ENCODE measurements at places on chromosomes 1 and 21. TPM values are rescaled to one million over a fixed set of nuclear protein-coding genes. Genes with fewer than 3 reads are reported as not detected.

CLEC20A gene
- not detected for total RNA-seq

BSND gene
- total RNA-seq = not detected

DNA sequence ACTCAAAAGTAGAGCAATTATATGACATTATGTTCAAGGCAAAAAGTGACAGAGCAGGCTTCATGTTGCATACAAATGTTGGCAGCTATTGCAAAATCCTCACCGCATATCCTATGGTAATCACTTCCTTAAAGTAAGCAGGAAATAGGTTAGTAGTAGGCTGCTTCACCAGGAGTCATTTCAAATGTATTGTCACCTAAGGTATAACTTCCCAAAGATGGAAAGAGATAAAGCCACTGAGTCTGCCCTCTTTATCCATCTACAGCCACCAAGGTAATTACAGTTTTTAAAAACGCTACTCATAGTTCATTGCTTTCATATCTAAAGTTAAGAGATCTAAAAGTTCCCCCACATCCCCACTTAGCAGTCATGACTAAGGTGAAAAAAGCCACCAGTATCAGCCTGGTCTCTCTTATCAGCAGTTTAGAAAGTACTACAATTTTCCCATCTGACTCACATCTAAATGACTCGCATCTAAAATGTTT, 31.6 kb upstream of the UBE2U start:
- no peak for DNase-seq

GRCh38 chr1:53583021-53583867, 124.0 kb downstream of the DMRTB1 start:
- DNase-seq = no peak

GRCh38 chr1:245673881-245674414, 519.2 kb downstream of the KIF26B start:
- DNase-seq = no peak

GRCh38 chr1:153985941-153986761, at the start of gene RAB13:
Gene RAB13 (minus strand): TSS chr1:153986339. CDS start chr1:153986236, 103 bp downstream.
- DNase-seq = peak; percentile 93

- DNase-seq = no peak
These were observed 463.4 kb downstream of the PTPRC start for GRCh38 chr1:199102239-199102638.

NBPF15 gene
- 71.3 TPM for total RNA-seq

GRCh38 chr1:228400692-228401454, 5.8 kb downstream of the TRIM11 start:
- no peak for DNase-seq

- DNase-seq = no peak
These were observed 2.8 kb downstream of the AIRE start for GRCh38 chr21:44288251-44289110.

DNA sequence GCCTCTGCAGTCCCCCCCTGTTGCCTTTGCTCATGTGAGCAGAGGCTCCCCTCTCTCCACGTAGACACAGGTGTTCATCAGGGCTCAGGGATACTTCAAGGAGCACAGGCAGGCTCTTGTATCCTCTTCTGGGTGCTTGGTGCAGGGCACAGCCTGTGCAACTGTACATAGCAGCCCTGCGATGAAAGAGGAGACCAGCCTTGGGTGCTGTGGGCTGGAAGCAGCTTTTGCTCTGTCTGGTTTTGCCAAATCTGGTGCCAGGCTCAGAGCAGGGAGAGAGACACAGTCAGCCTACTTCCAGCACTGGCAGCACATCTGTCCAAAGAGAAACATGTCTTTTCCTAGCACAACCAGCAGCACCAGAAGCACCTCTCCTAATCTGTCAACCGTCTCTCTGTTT, 132.1 kb downstream of the ETS2 start:
- DNase-seq = no peak

DNA sequence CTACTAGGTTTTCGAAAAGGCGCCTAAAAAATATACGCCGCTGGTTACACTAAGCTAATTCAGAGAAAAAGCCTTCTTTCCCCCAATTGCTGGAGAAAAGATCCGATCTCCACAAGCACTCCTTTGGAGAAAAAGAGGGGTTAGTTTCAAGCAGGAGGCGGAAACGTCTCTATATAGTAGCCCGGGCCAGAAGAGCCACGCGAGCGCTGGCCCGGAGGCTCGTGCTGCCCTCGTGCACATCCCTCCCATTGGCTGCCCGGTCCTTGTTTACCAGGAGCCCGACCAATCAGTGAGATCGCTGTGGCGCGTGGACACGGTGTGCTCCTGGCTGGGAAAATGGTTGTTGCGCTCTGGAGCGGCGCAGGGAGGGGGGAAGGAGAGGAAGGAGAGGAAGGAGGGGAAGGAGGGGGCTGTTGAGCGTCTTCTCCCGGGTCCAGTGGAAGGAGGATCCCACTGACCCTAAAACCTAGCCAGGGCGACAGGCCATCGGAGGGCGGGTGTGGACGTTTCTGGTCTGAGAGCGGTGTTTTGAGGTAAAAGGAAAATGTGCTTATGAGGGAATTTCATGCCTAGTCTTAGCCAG, at the start of gene TXNIP:
Gene TXNIP, minus strand, starts transcription at position 147 of the 583 bp plus-strand sequence. CDS start 313 bp downstream, outside the sequence.
- DNase-seq = peak; percentile 99

CDC20 gene
- not detected for total RNA-seq

COL8A2 gene
- 41.7 TPM for total RNA-seq

DNA sequence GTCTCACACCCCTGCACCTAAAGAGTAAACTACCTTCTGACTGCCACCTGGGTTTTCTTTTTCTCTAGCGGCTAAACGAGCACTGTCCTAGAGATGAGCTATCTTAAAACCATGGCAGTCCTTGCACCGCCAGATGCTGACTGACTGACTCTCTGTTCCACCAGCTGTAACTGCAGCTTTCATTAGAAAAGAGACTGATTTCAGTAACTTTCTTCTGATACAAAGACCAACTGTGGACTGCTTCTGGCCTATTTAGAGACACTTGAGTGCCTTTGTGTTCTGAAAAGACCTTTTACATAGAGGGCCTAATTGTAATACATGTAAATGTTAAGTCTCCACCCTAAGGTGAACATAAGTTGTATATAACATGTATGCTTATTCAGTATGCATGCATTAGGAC, 152.5 kb downstream of the DISC1 start:
- no peak for DNase-seq

- no peak for DNase-seq
These were observed 49.0 kb downstream of the TOMM20 start for GRCh38 chr1:235079443-235080296.

DNA sequence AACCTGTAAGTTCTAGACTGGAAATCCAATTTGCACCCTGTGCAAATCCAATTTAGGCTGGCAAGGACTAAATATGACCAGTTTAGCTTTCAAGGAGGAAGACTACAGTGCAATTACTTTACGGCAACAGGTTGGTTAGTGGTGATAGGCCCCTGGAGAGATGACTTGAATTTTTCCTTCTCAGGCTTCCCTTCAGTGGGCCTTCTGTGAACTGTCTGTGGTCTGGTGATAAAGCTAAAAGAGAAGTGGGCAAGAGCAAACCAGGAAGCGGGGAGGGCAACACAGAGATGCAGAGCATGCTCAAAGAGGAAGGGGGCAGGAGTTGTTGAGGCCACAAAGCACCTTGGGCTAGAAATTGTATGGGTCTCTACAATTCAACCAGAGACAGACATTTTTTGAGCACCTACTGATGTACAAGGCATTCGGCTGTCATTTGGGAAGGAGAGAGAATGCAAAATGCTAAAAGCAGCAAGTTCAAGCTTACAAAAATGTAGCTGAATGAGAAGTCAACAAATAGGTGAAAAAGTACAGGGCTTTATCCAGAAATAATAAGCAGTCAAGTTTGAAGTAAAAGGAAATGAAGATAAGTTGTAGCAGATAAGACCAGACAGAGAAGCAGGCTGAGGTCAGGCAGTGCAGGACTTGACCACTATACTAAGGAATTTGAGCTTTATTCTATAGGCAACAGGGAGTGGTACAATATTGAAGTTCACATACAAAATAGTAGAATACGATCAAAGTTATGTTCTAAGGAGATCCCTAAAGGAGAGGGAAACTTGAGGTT, 23.9 kb downstream of the INPP5B start:
- no peak for DNase-seq

- DNase-seq = no peak
These were observed 175.4 kb downstream of the IGSF21 start for GRCh38 chr1:18282851-18283600.

DNA sequence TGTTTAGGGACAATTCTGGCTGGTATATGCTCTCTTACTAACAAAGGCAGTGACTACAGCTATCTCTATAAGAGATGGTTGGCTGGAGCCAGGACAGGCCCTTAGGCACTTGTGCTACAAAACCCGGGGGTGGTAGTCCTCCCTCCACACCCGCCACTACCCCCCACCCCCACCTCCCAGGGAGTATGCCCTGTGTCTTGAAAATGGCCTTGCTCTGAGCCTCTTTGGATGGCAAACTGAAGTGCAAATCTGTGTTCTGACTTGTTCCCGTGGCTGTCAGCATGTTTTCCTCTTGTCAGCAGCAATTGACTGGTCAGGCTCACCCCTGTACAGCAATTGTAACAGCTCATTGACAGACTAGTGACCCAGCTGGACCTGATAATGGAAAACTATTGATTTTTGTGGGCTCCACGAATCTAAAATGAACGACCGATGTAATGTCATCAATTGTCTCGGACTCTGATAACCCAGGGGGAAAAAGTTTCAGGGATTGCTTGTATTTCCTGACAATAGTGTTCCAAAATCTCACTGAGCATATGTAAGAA, 139.4 kb upstream of the BARHL2 start:
- no peak for DNase-seq

- DNase-seq = no peak
These were observed 14.1 kb downstream of the TNFRSF1B start for GRCh38 chr1:12180903-12181302.

DNA sequence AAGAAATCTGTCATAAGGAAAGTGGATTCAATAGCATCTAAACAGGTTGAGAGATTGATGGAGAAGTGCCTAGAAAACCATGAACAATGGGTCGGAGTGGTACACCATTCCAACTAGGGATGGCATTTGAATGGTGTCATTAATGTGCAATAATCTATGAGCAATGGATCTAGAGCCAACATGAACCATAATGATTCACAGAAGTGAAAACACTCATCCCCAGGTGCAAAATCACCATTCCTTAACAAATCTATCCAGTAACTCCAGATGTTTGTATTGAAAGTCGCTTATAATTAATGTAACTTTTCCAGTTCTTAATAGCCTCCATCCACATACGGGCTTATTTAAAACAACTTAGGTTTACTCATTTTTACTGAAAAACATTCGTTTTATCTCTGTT, 201.3 kb upstream of the ADGRL4 start:
- no peak for DNase-seq

- no peak for DNase-seq
These were observed 149.7 kb downstream of the TGFBR3 start for GRCh38 chr1:91736146-91736714.

- DNase-seq = no peak
These were observed 113.9 kb downstream of the DSCAM start for GRCh38 chr21:40733024-40733397.

DNA sequence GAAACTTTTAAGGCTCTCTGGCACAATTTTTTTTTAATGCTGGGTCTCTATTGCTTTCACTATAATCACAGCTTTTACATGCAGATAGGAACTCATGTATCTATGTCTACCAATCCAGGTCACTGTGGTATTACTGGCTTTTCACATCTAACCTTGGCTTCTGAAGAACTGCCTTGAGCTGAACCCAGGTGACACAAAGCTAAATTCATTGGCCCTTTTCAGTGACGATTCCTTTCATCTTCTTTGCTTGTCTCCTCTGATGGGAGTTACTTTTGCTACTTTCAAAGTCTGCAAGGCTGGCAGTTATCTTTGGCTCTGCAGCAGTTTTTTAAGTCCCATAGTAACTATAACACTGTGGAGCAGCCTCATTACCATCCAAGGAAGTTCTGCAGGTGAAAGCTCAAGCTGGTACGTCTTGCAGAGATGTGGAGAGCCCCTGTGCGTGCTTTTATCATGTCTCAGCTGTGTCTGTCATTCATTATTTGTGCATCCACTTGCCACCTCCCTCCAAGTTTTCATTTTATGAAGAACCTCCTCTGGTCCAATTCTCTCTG, 364.3 kb downstream of the VAV3 start:
- DNase-seq = no peak

GRCh38 chr21:37463083-37463801, 96.7 kb downstream of the DYRK1A start:
- DNase-seq = no peak

GRCh38 chr1:37761416-37762095, 3.4 kb downstream of the EPHA10 start:
- DNase-seq = no peak

- DNase-seq = no peak
These were observed 63.4 kb upstream of the L1TD1 start for GRCh38 chr1:62131093-62131725.

DNA sequence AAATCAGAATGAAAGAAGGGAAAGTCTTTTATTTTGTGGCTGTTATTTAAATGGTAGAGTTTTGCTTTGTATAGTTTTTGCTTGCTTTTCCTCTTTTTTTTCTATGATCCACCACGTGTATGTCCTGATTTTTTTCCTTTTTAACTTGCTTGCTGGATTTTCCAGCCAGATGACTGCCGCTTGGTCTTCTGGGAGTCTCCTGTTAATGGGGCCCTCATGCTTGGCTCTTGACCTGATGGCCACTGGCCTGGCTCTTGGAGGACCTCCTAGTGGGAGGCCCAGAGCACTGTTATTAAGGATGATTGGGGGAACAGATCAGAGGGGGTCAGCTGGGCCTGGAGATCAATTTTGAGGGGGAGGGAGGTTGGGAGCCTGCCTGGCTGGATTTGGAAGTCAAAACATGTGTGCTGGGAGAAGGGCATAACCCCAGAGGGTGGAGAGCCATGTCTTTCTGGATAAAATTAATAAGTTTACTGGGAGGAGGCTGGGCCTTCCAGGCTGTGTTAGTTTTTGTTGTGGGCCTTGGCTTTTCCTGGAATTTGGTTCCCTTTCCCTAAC, 1.2 kb downstream of the FGGY start:
- DNase-seq = no peak

- no peak for DNase-seq
These were observed 68.7 kb upstream of the VAMP3 start for GRCh38 chr1:7702365-7702764.

VHLL gene
- not detected for total RNA-seq

- peak; percentile 70 for DNase-seq
These were observed 776 bp downstream of the ITSN1 start for GRCh38 chr21:33642896-33643657.

ATP1A2 gene
- total RNA-seq = 316 TPM

DNA sequence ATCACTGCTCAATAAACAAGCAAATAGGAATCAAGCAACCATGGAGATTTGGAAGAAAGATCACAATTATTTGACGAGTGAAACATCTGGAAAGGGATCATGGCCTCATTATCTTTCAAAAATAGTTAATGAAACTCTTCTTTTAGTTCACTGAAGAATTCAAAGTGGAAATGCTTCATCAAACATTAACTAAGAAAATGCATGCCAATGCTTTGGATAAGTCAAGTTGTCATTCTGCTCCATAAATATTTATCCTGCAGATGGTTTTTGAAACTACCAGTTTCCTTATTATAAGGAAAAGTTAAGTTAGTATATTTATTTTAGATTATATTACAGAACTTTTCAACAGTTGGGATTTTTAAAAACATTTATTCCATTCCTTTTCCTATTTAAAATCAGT, 206.5 kb upstream of the ADGRL2 start:
- no peak for DNase-seq

SELP gene
- 40.0 TPM for total RNA-seq

- DNase-seq = no peak
These were observed 13.2 kb upstream of the EXO5 start for GRCh38 chr1:40495315-40495903.

GRCh38 chr21:14753466-14754258, 207.5 kb upstream of the SAMSN1 start:
- no peak for DNase-seq

- no peak for DNase-seq
These were observed 123.0 kb upstream of the PTBP2 start for GRCh38 chr1:96598416-96599168.
